ENCODE measurements at places on chromosomes 7 and 10. TPM values are rescaled to one million over a fixed set of nuclear protein-coding genes. Genes with fewer than 3 reads are reported as not detected.

- peaks cover 42% of the 10 kb centered on the region for H3K4me1 ChIP-seq
- H3K36me3 ChIP-seq: no peaks in the 10 kb centered on the region
- no peak within 1 kb of the TSS for H3K27ac ChIP-seq
- H3K27me3 ChIP-seq: peaks cover 9% of the 10 kb centered on the region
Measured at GRCh38 chr7:1669954-1670893, at the start of gene ELFN1. TSS of gene ELFN1 (plus strand) at chr7:1670277. CDS start at chr7:1744597, 74,320 bp downstream.

- H3K36me3 ChIP-seq: no peaks in the 10 kb centered on the region
- no peak overlapping the region for H3K27ac ChIP-seq
- no peak for DNase-seq
- no peaks in the 10 kb centered on the region for H3K27me3 ChIP-seq
- H3K4me3 ChIP-seq: no peak overlapping the region
Measured at GRCh38 chr7:18675579-18675978, 180.0 kb downstream of the HDAC9 start.

- H3K4me1 ChIP-seq: no peaks in the 10 kb centered on the region
- no peaks in the 10 kb centered on the region for H3K27me3 ChIP-seq
- no peaks in the 10 kb centered on the region for H3K36me3 ChIP-seq
- no peak overlapping the region for H3K27ac ChIP-seq
Measured at GRCh38 chr10:116437076-116437692, 9.5 kb downstream of the PNLIPRP3 start.

DNA sequence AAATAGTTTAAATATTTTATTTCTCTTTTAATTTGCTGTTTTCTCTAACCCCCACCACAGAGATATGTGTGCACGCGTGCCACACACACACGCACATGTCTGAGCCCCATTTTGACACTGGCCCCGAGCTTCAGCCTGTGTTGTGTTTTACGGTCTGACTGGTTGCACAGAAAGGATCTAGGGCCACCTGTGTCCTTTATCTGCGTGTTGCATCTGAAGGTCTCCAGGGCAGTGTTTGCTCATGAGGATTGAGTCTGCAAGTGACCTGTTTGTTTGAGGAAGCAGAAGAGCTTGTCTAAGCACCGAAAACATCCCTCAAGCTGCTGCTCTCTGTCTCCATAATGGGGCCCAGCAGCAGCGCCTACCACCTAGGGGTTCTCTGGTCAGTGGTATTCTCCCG is 266.4 kb upstream of the LYZL1 start:
- no peak overlapping the region for H3K27ac ChIP-seq
- no peak overlapping the region for H3K4me3 ChIP-seq
- no peak for DNase-seq
- H3K27me3 ChIP-seq: no peaks in the 10 kb centered on the region
- H3K4me1 ChIP-seq: no peaks in the 10 kb centered on the region
- H3K36me3 ChIP-seq: no peaks in the 10 kb centered on the region

DNA sequence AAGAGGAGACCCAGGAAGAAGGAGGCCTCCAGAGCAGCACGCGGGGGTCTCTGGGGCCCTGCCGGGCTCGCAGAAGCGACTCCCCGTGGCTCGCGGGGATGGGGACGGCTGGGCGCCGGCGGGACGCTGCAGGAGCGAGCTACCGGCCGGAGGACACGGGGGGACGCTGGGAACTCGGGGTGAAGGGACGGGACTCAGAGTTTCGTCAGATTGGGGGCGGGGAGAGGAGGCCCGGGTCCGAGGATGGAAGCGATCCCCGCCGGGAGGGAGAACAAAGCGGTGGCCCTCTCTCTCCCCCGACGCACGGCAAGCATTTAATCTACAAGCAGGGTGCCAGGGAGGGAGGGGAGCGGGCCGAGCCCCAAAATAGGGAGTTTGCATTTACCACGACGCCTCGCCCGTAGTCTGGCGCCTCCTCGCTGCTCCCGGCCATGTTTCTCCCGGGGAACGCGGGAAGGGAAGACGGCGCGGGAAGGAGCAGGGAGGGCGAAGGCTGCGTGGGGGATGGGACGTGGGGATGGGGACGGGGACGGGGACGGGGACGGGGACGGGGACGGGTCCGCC is at the start of gene PRTFDC1:
Gene PRTFDC1, minus strand, starts transcription at position 464 of the 564 bp plus-strand sequence. Its CDS starts 31 bp downstream, at position 433.
- peak within 1 kb of the TSS; percentile 29 for H3K4me3 ChIP-seq
- peaks cover 8% of the 10 kb centered on the region for H3K4me1 ChIP-seq
- H3K36me3 ChIP-seq: no peaks in the 10 kb centered on the region
- H3K27ac ChIP-seq: peak within 1 kb of the TSS; percentile 80
- H3K27me3 ChIP-seq: no peaks in the 10 kb centered on the region

GRM3 gene
- not detected for total RNA-seq

DNA sequence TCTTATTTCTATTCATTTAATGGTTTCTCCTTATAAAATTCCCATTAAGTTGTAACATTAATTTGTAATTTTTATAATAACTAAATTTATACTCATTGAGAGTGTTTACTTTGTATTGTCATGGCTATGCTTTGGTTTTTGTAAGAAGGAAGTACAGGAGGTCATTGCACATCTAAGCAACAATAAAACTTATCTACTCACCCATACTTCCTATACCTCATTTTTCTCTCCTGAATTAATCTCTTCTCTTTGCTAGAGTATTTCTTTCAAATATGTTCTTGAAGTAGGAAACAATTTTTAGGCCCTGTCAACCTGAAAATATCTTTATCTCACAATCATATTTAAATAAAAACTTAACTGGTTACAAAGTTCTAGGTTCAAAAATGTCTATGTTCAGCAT is 95.4 kb upstream of the WDR11 start:
- H3K27ac ChIP-seq: no peak overlapping the region
- H3K4me3 ChIP-seq: no peak overlapping the region
- no peaks in the 10 kb centered on the region for H3K36me3 ChIP-seq
- no peaks in the 10 kb centered on the region for H3K4me1 ChIP-seq
- H3K27me3 ChIP-seq: no peaks in the 10 kb centered on the region

GRCh38 chr7:55548295-55548731 is 24.0 kb downstream of the VOPP1 start:
- DNase-seq: no peak
- H3K4me1 ChIP-seq: peaks cover 27% of the 10 kb centered on the region
- no peaks in the 10 kb centered on the region for H3K27me3 ChIP-seq
- no peak overlapping the region for H3K27ac ChIP-seq
- H3K36me3 ChIP-seq: no peaks in the 10 kb centered on the region

DNA sequence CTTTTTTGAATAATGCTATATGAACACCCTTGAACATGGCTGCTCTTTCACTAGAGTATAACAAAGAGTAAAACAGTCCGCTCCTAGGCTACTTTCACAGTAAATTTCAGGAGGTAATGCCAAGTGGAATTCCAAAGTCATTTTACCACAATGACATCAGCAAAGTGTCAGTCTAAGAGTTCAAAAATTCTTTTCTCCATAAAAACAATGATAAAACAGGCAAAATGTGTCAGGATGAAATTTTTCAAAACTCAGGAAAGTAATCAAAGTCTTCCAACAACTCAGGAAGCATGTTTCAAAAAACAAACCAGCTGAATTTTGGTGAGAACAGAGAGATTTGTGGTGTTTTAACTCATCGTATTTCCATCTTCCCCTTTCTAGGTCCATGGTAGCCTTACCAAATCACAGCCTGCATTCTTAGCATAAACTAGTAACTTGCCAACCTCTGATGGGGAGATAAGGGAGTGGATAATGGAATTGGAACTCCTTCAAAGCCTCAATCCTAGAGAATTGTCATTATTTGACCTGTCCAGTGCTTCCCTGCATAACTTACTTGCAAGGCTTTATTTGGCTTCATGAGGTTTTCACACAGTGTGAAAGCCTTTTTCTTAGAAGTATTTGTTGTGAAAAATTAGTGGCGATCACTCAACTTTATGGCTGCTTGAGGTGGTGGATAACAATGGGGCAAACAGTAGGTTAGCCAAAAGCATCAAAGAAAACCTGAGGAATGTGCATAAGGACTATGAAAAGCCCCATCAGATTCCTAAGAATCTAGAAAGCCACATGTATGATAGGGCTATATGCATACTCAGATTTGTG is 302.7 kb downstream of the HDAC9 start:
- H3K4me3 ChIP-seq: no peak overlapping the region
- H3K36me3 ChIP-seq: no peaks in the 10 kb centered on the region
- H3K4me1 ChIP-seq: no peaks in the 10 kb centered on the region
- H3K27me3 ChIP-seq: no peaks in the 10 kb centered on the region

- DNase-seq: no peak
- no peaks in the 10 kb centered on the region for H3K36me3 ChIP-seq
- H3K27me3 ChIP-seq: no peaks in the 10 kb centered on the region
Measured at GRCh38 chr10:42875388-42875755, 92.8 kb downstream of the BMS1 start.

DNA sequence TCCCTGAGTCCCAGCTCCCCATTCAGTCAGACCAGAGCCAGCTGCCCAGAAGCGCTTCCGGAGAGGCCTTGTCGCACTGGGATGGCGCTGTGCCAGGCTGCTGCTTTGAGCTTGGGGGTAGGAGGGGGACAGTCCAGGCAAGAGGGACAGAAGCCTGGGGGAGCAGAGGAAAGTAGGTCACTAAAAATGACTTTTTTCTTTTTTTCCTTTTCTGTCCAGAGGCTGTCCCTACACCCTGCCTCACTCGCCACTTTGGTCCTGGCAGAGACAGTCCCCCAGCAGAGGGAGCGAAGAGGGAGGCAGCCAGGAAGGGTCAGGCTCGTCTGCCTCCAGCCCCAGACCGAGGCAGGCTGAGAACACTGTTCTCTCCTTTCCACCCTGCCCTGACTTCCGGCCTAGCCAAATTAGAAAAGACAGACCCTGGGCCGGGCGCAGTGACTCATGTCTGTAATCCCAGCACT is 15.8 kb upstream of the TRIM8 start:
- no peak overlapping the region for H3K4me3 ChIP-seq
- H3K4me1 ChIP-seq: peaks cover 50% of the 10 kb centered on the region
- DNase-seq: peak; percentile 56
- H3K36me3 ChIP-seq: no peaks in the 10 kb centered on the region

DNA sequence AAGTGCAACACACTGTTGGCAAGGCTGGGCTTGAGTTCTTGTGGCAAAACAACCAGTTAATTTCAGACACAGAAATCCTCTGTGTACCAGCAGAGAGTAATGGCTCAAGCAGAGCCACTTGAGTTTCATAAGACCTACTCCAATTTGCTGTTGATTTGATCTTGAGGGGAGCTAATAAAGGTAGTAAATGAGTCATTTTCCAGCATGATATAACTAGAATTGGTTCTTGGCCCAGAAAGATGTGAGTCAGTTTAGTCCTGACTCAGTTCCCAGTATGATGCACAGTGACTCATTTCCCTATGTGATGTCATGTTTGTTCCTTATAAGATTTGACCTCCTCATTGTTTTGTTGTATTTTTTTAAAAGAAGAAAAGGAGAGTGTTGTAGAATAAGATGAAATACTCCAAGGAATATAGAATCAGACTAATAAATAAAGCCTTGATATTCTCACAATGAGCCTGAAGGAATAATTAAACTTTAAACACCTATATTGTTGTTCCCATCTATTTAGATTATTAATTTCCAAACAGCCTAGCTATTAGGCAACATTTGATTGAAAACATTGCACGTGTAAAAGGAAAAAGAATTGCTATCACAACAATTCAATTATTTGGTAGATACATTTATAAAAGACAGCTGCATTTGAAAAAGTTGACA is 186.2 kb downstream of the REEP3 start:
- no peaks in the 10 kb centered on the region for H3K27me3 ChIP-seq
- H3K27ac ChIP-seq: peak overlapping the region; percentile 81
- H3K36me3 ChIP-seq: no peaks in the 10 kb centered on the region
- peaks cover 64% of the 10 kb centered on the region for H3K4me1 ChIP-seq

DNA sequence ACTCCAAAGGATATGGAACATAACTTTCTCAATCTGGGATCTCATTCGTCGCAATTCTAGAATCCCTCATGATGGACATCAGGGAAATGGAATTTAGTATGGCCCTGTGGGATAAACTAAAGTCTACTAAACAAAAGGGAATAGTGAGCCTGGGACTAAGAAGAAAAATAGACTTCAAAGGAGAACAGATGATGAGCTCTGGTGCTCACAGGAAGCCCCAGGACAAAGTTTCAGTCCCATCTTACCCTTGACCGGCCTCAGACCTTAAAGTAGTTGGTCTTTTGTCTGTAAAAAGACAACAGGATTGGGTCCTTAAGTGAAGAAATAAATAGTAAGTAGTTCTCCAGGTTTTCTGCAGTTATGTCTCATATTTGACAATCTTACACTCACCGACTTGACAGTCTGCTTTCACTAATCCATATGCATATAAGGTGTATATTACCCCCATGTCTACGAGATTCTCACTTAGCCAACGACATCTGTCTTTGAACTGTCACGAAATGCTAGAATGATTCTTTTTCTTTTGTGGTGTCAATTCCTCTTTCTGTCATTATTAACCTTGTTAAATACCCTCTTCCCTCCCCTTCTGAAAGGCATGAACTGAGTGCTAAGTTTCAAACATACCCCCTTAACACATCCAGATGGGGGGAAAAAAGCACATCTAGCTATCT is 10.9 kb upstream of the IKZF1 start:
- H3K36me3 ChIP-seq: no peaks in the 10 kb centered on the region
- H3K27ac ChIP-seq: no peak overlapping the region
- no peaks in the 10 kb centered on the region for H3K4me1 ChIP-seq
- H3K27me3 ChIP-seq: no peaks in the 10 kb centered on the region
- no peak overlapping the region for H3K4me3 ChIP-seq

DNA sequence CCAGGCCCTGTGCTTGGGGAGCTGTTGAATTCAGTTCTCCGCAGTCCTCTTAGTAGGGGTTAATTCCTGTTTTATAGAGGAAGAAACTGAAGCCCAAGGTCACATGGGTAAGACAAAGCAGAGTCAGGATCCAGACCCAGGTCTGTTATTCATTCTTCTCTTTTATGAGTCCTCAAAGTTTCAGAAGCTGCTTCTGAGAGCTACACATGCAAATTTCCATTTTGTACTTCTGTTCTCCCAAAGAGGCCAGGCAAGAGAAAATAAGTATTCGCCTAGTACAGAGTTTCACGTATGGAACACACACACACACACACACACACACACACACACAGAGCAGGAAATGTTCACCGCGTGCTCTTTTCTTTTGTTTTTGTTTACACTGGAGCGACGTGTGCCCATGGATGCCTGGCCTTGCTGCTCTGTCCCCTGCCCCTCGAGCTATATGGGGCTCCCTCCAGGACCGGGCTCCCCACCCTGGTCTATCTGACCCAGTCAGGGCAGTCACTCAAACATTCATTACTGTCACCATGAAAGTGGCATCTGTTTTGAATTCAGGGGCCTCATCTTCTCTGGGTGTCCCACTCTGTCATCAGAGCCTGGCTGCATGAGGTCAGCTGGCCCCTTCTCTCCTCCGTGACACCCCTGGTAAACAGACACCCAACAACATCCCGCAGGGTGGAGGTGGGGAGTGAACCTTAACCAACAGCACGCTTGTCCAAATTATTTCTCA is 84.4 kb downstream of the TNS3 start:
- H3K36me3 ChIP-seq: no peaks in the 10 kb centered on the region
- peaks cover 72% of the 10 kb centered on the region for H3K4me1 ChIP-seq
- no peak for DNase-seq

DNA sequence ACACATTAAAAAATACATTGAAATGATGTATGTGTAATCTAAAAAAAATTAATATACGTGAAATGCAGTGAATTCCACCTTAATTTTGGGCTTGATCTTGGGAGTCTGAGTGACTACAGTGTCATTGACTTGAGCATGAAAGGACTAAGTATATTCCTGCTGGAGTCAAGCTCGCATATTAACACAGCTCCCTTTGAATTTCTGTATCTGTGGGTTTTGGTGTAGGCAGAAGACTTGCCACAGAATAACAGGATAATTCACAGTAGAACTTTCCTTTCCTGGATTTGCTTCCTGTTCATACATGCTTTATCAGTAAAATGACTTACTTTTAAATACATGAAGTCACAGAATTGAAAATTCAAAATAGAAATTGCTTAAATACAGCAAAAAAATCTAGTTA is 55.3 kb downstream of the PPP1R9A start:
- no peak for DNase-seq
- H3K4me3 ChIP-seq: no peak overlapping the region
- no peaks in the 10 kb centered on the region for H3K36me3 ChIP-seq
- H3K4me1 ChIP-seq: peaks cover 13% of the 10 kb centered on the region
- no peak overlapping the region for H3K27ac ChIP-seq

CDHR1 gene
- not detected for total RNA-seq
